ENCODE measurements at places on chromosomes 16 and 17.

DNA sequence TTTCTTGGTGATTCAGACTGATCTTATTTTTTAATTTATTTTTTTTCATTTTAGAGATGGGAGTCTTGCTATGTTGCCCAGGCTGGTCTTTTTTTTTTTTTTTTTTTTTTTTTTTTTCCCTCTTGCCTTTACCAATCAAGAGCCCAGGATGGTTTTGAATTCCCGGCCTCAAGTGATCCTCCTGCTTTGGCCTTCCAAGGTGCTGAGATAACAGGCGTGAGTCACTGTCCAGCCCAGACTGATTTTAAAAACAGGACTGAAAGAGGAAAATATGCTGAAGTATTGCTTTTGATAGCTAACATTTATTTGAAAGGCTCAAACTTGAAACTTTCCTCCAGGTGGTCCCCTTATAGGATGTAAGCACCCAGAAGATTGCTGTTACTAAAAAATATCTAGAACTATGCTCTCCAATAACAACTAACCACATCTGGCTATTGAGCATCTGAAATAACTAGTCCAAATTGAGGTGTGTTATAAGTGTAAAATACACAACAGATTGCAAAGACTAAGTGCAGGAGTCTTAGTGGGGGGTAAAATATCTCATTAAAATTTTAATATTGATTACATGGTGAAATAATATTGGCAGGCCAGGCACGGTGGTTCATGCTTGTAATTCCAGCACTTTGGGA, 15.8 kb upstream of the BRIP1 start:
- no peak for DNase-seq

DNA sequence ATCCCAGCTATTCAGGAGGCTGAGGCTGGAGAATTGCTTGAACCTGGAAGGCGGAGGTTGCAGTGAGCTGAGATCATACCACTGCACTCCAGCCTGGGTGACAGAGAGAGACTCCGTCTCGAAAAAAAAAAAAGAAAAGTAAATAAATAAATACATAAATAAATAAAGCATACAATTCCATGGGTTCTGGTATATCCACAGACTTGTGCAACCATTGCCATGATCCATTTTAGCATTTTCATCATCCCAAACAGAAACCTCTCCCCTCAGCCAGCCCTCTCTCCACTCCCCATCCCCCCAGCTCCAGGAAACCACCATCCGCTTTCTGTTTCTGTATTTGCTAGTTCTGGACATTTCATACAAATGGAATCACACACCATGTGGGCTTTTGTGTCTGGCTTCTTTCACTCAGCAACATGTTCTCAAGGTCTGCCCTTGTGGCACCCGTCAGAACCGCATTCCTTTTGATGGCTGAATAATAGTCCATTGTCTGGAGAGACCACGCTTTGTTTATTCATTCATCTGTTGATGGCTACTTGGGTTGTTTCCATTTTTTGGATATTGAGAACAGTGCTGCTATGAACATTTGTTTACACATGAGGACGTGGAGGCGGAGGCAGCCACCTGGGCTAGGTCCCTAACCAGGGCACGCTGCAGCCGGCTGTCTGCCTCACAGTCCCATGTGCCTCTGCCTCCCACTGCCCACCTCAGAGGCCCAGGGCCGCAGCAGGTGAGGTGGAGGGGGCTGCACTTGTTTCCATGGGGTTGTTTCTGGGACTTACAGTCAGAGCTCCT, 76.2 kb downstream of the NT5M start:
- DNase-seq: no peak

DNA sequence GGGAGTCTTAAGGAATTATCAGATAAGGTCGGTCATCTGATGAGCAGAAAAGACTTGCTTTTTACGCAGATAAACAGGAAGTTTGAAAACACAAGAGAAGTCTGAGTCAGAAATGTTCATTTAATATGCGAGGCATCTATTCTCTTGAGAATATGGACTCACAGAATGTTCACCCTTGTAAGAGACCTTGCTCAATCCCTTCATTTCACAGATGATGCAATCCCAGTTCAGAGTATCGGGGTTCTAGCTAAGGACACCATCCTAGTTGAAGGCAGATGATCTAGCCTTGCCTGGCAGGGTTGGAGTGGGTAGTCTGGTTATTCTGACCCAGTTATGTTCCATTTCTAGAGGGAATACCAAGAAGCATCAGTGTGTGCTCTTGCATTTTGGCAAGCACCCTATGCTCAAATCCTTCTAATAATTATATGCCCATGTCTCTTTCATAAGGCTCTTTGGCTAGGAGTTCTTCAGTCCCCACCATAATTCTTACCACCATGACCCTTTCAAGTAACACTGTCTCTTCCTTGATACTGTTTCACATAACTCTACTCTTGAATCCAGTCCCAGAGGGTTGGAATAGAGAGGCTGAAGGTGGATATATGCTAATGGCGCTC, 42.5 kb downstream of the YPEL2 start:
- no peak for DNase-seq

- DNase-seq: no peak
Measured at GRCh38 chr17:12402963-12403622, 262.6 kb upstream of the MYOCD start.

DNA sequence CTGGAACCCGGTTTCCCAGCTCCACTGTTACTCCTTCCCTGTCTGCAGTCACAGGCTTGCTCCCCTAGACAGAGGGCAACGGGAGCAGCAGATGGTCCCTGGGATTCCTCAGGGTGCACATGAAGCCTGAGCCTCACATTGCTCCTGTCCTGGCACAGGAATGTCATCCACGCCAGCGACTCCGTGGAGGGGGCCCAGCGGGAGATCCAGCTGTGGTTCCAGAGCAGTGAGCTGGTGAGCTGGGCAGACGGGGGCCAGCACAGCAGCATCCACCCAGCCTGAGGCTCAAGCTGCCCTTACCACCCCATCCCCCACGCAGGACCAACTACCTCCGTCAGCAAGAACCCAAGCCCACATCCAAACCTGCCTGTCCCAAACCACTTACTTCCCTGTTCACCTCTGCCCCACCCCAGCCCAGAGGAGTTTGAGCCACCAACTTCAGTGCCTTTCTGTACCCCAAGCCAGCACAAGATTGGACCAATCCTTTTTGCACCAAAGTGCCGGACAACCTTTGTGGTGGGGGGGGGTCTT, 1.6 kb upstream of the DECR2 start:
- no peak for DNase-seq

- DNase-seq: no peak
Measured at GRCh38 chr17:322006-322780, 30.4 kb downstream of the RPH3AL start.

GRCh38 chr17:10748531-10749181, 18.8 kb upstream of the TMEM220 start:
- DNase-seq: no peak

GRCh38 chr16:78240459-78241222, 141.2 kb downstream of the WWOX start:
- no peak for DNase-seq

GRCh38 chr16:55576384-55576783, 9.9 kb downstream of the CAPNS2 start:
- no peak for DNase-seq

DNA sequence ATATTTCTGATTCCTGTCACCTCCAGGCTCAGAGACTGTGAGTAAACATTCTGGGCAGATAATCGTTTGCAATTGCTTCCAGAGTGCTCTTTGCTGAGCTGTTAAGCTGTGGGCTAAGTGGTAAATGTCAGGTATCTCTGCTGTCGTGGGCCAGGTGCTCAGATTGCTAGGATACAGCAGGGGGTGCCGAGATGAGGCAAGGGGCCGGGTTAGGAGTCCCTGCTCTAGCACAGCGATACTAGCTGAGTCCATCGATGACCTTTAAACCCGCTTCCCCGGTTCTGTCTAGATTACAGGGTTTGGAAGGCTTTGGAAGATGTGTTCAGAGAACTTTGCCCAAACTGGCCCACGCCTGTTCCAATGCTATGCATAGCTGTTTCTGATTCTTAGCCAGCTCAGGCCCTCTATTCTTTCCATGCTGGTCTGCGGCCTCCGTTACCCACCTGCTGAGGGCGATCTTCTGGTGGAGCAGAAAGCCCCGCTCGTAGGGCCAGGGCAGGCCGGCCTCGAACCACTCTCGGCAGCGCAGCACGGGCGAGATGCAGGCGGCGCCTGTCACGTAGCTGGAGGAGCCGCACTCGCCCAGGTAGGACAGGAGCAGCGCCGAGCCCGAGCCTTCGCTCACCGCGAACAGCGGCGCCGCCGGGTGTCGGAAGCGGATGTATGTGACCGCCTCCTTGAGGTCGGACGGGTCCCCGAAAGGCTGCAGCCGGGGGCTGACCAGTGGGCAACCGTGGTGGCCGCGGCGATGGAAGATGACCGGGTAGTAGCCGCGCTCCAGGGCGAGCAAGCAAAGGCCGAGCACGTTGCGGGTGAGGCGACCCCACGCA, 979 bp downstream of the ABHD15 start:
- DNase-seq: no peak

DNA sequence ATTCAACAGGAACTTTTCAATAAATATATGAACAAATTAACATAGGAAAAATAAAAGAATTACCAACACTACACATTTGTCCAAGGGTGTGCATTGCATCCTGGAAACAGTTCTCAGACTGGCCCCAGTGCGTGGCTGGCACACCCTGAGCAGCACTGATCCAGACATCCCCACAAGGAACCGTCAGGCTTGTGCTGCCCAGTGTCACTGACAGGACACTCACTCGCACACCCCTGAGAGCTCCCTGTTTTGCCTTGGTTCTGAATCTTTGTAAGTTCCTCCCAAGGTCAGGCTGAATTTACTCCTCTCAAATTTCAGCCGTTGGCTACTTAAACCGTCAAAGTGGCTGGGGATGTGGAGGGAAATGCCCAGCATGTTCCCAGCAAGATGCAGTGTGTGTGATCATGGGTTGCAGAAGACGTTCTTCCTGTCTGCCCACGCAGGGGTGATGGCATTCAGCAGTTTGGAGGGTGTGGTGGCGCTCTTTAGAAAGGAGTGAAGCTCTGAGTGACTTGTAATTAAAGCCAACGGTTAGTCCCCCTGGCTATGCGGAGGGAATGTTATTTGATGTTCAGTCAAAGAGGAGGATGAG, 1.7 kb downstream of the MT2A start:
- DNase-seq: no peak

DNA sequence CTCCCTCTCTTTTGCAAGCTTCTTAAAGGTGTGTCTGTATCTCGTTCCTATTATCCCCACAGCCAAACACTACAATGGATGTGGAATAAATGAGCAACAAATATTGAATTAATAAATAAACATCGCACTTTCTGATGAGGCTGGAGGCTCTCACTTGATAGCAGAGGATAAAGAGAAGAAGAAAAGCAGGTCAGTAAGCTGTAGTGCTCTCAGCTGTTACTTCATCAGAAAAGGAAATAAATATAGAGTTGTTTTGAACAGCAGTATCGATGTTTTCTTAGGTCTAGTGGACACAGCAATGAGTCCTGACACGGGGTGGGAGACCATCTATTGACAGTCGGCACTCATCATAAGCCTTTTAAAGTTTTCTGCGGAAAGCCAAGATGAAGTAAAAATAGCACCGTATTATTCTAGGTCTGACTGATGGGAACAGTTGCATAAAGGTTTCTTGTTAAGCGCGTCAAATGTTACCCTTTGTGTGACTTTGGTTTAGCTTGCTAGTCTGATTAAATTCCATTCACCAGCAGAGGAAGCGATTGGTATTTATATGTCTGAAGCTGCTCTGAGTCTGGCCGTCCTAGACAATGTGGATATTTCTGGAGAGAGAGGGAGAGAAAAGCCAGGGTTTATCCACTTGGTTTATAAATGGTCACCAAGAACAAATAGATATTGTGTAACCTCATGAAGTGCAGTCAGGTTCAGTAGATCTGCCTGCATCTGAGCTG, 646.1 kb downstream of the CDH11 start:
- DNase-seq: no peak

- DNase-seq: no peak
Measured at GRCh38 chr16:26614237-26614841, 452.4 kb upstream of the C16orf82 start.

DNA sequence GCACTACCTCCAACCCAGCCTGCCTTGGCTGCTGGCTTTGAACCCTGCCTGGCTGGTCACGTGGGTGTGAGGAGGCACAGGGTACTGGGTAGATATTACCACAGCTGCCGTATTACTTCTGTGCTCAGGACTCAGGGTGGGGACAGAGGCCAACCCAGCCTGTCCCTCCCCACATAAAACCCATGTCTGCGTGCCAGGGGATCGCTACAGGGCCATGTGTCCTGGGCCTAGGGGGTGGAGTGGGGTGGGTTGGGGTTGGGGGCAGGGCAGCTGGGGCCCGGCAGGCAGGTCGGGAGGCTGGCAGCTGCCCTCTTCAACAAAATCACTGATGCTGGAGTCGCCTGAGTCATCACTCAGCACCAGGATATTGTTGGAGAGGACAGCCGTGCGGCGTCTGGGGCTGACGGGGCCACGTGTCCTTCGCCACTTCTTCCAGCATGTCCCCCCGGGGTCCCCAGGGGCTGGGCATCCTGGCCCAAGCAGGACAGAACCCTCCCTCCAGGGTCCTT, 39.7 kb upstream of the PVALEF start:
- no peak for DNase-seq

- no peak for DNase-seq
Measured at GRCh38 chr16:76444832-76445231, 167.6 kb downstream of the CNTNAP4 start.

Measured in right renal pelvis (tissue), 4 donors.